ENCODE measurements at places on chromosomes 12 and 14.

- DNase-seq, result no peak
Observed at GRCh38 chr12:24625103-24625502, 323.8 kb downstream of the BCAT1 start.

DNA sequence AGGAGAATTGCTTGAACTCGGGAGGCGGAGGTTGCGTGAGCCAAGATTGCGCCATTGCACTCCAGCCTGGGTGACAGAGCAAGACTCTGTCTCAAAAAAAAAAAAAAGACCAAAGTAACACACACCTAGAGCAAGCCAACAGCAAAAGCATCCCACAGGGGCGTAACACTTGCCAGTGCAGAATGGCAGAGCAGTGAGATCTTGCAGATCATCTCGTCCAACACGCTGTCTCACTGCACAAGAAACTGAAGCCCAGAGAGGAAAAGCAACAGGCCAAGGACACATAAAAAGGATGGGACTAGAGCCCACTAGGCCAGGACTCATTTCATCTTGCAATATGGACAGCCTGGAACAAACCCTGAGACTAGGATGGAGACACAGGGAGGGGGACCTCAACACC is 12.7 kb upstream of the KRT78 start:
- DNase-seq, result no peak

- no peak for DNase-seq
Observed at GRCh38 chr12:91937009-91937408, 208.6 kb downstream of the BTG1 start.

- DNase-seq, result no peak
Observed at GRCh38 chr12:107469011-107469410, 216.6 kb upstream of the PWP1 start.

GRCh38 chr12:39619316-39619659 is 315 bp downstream of the ABCD2 start:
- DNase-seq, result peak; percentile 9
